8988T (cell line): ENCODE measurements at places on chromosomes 12 and 14.

DNA sequence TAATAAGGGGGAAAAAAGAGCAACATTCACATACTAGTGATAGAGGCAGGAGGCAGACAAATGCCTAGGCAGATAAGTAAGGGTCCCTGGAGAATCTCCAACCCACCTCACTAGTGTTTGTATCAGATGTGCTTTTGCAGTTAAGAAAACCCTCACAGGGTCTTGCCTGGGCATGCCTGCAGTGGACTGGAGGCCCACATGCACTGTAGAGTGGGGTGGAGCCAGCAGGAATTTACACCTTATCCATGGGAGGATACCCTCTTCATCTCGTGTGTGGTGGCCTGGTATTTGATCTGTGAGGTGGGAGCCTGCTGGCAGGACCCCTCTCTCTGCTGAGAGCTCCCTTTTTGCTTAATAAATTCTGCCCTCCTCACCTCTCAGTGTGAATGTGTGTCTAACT is 238.0 kb upstream of the SLC16A7 start:
- DNase-seq, result no peak

GRCh38 chr12:9143137-9143536 is 27.4 kb upstream of the A2M start:
- DNase-seq, result no peak

DNA sequence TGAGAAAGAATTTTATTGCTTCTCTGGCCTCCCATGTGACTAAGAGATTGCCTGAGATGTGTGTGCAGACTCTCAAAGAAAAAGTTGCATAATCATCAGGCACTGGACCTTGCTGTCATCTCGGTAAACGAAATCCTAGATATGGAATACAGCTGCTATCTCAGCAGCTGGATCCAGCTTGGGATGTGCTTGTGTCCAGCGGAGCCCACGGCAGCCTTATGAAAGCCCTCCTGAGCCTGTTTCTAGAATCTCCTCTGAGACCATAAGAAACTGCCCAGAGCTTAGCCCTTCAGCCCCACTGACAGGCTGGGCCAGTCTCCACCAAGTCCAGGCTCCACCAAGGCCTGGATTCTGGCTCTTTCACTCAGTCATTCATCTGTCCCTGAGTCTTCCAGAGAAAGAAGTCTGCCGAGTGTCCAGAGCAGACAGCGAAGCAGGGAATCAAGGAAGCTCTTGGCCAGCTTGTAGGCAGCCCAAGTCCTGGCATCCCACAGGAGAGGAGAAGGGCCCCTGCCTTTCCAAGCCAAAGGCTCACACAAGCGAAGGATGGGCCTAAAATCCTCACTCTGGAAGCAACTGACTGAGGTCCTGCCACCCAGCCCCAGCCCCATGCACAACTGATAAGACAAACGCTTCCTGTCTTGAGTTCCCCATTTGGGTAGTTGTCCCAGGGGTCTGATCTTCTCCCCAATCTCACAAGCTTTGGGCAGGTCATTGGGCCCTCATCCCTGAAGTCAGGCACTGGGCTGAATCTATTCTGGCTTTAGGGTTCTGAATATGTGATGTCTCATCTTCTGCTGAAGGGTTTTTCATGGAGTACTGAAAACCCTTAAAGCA is 97.8 kb downstream of the SEC23A start:
- no peak for DNase-seq

DNA sequence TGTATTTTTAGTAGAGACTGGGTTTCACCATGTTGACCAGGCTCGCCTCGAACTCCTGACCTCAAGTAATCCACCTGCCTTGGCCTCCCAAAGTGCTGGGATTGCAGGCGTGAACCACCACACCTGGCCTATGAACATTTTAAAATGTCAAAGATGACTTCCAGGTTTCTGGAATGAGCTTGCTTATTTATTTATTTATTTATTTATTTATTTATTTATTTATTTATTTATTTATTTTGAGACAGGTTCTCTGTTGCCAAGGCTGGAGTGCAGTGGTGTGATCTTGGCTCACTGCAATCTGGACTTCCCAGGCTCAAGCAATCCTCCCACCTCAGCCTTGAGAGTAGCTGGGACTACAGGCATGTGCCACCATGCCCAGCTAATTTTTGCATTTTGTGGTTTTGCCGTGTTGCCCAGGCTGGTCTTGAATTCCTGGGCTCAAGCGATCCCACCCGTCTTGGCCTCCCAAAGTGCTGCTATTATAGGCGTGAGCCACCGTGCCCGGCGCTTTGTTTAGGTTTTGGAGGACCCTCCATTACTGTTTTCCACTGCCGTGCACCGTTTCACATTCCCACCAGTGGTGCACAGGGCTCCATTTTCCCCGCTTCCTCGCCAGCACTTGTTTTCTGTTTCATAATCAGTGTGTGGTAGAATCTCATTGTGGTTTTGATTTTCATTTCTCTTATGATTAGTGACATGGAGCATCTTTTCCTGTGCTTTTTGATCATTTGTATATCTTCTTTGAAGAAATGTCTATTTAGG is 6.4 kb upstream of the CFAP251 start:
- no peak for DNase-seq

DNA sequence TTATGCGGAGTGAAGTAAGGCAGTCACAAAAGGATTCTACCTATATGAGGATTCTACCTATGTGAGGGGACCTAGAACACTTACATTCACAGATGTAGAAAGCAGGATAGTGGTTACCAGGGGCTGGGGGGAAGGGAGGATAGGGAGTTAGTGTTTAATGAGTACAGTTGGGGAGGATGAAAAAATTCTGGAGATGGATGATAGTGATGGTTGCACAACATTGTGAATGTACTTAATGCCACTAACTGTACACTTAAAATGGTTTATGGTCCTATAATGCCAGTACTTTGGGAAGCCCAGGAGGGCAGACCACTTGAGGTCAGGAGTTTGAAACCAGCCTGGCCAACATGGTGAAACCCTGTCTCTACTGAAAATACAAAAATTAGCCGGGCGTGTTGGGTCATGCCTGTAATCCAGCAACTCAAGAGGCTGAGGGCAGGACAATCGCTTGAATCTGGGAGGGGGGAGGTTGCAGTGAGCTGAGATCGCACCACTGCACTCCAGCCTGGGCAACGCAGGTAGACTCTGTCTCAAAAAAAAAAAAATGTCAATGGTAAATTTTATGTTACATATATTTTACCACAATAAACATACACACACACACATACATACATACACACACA is 25.4 kb downstream of the SVOP start:
- no peak for DNase-seq

GRCh38 chr14:82694820-82695219 is 1161.2 kb upstream of the SEL1L start:
- DNase-seq, result no peak

- no peak for DNase-seq
Observed at GRCh38 chr12:23611320-23611719, 338.1 kb downstream of the SOX5 start.

- DNase-seq, result no peak
Observed at GRCh38 chr14:98408713-98409112, 863.3 kb downstream of the BCL11B start.

DNA sequence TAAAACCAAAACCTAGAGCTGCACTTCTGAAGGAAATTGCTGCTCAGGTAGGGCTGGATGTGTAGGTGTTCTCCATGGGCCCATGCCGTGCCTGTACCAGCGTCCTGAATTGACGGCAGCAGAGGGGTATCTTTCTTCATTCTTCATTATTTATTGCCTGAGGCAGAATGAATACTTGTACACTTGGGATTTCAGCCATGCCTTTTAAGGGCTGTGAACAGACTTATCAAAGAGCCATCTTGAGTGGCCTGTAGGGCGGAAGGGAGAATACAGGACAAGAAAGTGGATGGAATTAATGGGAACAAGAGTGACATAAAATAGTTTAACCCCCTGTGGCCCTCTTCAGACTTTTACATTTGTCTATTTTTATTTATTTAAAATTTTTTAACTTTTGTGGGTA is 61.4 kb downstream of the RASSF3 start:
- DNase-seq, result no peak

GRCh38 chr12:2384533-2385351 is 332.0 kb downstream of the CACNA1C start:
- DNase-seq, result no peak
